ENCODE measurements at places on chromosomes 7 and 10.

DNA sequence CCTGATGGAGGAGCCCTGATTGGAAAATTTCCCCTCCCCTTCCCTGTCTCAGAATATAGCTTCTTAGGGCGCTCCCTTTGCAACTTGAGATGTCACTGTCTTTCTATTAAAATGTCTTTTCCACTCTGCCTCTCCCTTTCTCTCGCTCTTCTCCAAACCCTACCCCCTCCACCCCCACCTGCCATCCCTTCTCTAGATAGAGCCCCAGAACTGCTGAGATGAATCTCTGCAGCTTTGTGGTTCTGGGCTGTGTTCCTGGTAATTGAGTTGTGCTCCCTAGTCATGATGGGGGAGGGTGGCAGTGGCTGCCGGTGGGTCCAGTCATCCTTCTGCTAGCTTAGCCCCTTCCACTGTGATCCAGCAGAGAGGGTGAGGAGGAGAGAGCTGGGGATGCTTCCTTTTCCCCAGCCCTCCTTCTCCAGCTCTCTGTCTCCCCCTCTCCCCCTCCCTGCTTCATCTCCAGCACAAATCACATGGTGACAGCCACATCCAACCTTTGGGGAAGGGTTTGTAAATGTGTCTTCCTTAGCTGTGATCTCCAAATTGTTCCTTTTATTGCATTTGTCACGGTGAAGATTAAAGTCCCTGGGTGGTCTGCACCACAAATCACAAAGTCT lies 50.8 kb upstream of the BTRC start:
- DNase-seq: no peak

- DNase-seq: no peak
Measured at GRCh38 chr7:1662767-1663166, 7.3 kb upstream of the ELFN1 start.

- DNase-seq: no peak
Measured at GRCh38 chr10:119505588-119506315, 36.8 kb downstream of the RGS10 start.

DNA sequence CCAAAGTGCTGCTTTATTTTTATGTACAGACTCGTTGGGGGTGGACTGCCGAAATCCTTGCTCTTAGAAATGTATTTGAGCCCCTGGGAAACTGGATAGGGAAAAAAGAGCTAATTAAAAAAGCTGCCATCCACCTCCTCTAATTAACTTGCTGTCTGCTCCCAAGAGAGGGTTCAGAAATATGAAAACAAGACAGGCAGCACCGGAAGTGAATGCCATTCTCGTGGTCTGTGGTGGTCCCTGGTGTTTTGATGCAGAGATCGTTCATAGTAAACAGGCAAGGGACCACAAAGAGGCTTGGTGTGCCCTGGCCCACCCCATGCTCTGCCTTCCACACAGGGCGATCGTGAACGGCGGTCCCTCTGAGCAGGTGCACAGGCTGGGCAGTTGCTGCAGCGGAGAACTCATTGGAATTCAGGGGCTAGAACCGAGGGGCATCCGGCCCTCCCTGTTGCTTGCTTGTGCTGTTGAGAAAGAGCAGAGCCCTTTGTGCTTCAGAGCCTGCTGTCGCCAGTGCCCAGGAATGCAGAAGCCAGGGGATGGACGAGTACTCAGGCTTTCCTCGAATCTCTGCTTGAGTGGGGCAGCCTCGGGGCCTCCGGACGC lies 79.1 kb upstream of the BTBD16 start:
- DNase-seq: no peak

GRCh38 chr10:128779416-128779815 lies 653.2 kb upstream of the MKI67 start:
- no peak for DNase-seq

DNA sequence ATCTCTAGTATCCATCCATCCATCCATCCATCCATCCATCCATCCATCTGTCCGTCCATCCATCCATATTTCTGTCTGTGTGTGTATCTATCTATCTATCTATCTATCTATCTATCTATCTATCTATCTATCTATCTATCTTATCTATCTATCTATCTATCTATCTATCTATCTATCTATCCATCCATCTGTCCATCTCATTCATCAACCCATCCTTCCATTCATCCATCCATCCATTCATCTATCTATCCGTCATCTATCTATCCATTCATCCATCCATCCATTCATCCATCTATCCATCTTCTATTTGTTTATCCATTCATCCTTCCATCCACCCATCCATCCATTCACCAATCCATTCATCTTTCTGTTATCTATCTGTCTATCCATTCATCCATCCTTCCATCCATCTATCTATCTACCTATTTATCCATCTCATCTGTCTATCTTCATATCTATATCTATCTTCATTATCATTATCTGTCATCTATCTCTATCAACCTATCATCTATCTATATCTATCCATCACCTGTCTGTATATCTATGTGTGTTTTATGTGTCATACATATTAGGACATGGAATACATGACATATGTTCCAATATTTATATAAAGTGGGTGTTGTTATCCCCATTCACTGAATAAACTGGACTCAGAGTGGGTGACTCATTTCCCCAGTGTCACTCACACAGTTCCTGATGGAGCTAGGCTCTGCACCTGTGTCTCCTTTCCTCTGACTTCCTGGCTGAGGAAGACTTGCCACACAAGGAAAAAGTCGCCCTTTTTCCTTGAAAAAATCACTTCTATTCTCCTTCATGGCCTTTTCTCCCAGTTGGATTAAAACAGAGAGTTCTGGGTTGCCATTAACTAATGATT lies 200.1 kb downstream of the CCDC3 start:
- DNase-seq: no peak

DNA sequence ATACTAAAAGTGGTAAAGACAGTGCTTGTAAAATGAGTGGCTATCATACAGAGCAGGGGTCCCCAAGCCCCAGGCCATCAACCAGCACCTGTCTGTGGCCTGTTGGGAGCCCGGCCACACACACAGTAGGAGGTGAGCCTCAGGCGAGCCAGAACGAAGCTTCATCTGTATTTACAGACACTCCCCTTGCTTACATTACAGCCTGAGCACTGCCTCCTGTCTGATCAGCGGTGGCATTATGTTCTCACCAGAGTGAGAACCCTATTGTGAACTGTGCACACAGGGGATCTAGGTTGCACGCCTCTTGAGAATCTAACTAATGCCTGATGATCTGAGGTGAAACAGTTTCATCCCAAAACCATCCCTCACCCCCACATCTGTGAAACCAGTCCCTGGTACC lies 58.7 kb downstream of the ITGA8 start:
- no peak for DNase-seq

DNA sequence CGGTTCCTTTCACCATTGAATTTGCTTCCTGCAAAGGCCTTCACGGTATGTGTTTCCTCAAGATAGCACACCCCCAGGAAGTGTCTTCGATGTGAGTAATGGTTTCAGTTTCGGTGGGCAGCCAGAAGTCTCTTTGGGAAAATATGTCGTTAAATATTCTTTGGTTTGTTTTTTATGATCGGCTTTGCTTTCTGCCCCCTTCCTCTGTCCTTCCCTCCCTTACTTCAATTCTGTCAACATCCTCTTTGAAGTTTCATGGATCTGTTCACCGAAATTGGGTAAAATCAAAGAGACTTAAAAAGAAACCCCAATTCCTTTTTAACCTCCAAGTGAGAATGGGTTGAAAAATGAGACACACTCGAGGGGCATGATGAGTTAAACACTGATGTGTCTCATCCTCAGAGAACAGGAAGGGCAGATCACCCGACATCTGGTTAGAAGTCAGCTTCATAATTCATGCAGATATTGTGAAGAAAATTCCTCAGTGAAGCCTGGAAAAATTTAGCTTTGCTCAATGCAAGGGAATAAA lies 170.8 kb upstream of the HABP2 start:
- peak; percentile 39 for DNase-seq

DNA sequence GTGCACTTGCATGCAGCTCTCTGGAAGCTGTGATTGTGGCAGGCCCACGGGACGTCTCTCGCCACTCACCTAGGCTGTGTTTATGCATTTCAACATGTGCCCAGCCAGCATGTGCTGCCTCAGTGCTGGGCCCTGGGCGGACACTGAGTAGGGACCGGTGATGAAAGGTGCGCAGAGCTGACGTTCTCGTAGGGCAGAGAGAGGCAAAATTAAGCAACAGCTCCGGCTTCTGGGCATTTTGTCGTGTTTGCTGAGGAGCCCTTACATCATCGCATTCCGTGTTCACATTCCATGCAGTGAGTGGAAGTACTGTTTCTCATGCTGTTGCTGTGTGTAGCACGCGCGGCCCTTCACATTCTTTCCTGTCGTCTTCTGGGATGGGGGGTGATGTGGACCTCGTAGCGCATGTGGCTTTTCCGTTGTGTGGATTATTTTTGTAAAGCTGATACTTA lies 50.5 kb downstream of the PRF1 start:
- no peak for DNase-seq

GRCh38 chr10:115981081-115981480 lies 291.9 kb downstream of the GFRA1 start:
- no peak for DNase-seq

DNA sequence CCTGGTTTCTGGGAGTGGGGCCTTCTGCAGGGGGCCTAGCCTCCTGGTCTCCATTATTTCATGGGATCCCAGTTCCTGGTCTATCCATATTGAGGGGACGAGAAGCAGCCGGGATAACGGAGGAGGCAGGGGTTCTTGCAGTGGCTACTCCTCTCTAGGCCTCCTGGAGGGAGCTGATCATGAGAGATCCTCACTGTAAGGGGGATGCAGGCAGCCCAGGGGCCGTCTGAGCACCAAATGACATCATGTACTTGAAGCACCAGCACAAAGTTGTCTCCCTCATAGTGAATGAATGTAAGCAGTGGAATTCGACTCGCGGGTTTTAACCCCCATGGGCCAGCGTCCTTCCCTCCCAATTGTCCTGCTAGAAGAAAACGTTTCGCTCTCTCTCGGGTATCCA lies 964 bp upstream of the ADCY1 start:
- no peak for DNase-seq

DNA sequence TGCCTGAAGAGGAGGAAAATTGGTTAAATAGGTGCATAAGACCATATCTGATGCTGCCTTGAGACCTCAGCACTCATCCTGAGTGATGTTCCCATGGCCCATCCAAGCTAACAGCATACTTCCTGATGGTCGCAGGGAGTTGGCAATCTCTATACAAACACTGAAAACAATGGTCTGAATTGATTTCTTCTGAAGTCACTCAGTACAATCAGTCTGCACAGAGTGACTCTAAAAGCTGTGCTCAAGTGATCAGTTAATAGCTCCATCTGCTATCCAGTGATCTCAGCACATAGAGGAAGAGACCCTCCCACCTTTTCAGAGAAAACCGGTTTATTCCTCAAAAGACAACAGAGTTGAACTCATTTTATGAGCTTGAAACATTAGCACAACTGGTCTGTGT lies 3.9 kb downstream of the PPP1R17 start:
- DNase-seq: no peak

DNA sequence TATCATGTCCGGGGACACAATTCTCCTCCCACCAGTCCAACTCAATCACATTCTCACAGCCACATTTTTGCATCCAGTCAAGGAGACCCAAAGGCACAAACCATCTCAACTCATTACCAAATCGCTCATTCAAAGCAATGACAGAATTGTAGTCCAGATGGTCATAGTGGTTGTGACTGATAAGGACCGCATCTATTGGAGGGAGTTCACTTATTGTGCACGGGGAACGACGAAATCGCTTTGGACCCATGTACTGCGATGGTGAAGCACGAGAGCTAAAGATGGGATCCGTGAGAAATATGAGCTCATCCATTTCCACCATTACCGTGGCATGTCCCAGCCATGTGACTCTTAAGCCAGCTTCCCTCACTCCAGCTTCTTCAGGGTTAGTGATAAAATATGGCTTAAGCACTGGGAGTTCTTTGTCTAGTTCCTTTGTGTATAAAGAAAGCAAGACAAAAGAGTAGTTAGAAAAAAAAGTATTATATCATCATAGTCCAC lies 29.1 kb downstream of the NAPEPLD start:
- DNase-seq: no peak

GRCh38 chr7:137852108-137852507 lies 5.3 kb upstream of the DGKI start:
- DNase-seq: no peak

- DNase-seq: no peak
Measured at GRCh38 chr7:121639705-121640104, 233.3 kb upstream of the PTPRZ1 start.

GRCh38 chr7:36190447-36191291 lies 37.6 kb downstream of the EEPD1 start:
- no peak for DNase-seq

GRCh38 chr7:43535810-43536585 lies 46.9 kb upstream of the STK17A start:
- peak; percentile 19 for DNase-seq

GRCh38 chr10:6259153-6259552 lies 56.4 kb downstream of the PFKFB3 start:
- no peak for DNase-seq
